ENCODE measurements at places on chromosomes 4 and X.

GRCh38 chr4:10687526-10687925 lies 3.0 kb upstream of the CLNK start:
- no peak for DNase-seq

DNA sequence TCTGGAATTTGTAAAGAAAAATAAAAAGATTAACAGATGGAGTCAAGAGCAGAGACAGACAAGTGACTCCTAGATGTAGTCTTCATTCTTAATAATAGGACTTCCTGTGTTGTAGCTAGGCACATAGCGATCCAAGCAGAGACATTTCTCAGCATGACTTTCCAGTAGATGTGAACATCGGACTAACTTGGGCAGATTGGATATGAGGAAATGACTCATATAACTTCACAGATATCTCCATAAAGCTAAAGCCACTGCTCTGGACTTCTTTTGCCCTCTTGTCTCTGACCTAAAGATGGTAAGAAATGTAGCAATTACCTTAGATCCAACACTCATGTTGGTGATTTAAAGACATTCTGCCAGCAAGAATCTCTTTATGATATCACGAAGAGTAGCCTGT lies 131.7 kb downstream of the EPHA5 start:
- no peak for DNase-seq

DNA sequence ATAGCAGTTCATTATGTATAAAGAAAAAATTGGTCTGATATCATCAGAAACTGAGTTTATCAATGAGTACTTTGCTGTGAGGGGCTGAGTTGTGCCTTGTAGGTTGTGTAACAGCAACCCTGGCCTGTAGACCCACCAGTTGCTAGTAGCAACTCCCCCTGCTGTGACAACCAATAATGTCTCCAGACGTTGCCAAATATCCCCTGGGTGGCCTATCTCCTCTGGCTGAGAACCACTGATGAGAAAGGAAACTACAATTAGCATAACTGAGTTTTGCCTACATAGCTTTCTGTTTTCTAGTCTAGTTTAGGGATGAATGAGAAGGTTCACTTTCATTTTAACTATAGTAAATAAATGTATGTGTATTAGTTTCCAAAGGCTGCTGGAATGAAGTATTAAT lies 234.1 kb downstream of the CPE start:
- no peak for DNase-seq

GRCh38 chr4:173763389-173763788 lies 233.4 kb upstream of the HAND2 start:
- DNase-seq, result no peak

- DNase-seq, result no peak
Observed at GRCh38 chr4:43008793-43009192, 116.3 kb downstream of the GRXCR1 start.

- no peak for DNase-seq
Observed at GRCh38 chr4:40552536-40552935, 77.1 kb downstream of the RBM47 start.

- DNase-seq, result peak; percentile 34
Observed at GRCh38 chr4:150079081-150079581, 886 bp downstream of the DCLK2 start.

- DNase-seq, result no peak
Observed at GRCh38 chr4:63361628-63362027, 1047.6 kb downstream of the TECRL start.

DNA sequence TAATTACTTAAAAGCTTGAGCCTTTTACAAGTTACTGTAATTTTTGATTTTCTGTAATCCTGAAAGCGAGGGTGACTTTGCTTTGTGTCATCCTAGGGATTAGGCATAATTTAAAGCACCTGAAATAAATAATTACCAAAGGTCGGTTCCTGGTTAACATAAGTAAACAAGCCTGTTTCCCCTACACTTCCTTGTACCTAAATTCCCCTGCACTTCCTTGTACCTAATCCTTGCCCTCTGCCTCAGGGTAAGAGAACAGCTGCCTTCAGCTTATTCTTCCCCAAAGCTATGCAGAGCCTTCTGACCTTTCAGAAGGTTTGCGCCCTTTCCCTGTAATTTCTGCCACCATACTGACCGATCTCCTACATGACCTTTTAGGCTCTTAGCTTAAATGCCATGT lies 166.1 kb upstream of the PDE5A start:
- DNase-seq, result no peak

GRCh38 chrX:119899125-119899524 lies 3.4 kb downstream of the AKAP14 start:
- no peak for DNase-seq

DNA sequence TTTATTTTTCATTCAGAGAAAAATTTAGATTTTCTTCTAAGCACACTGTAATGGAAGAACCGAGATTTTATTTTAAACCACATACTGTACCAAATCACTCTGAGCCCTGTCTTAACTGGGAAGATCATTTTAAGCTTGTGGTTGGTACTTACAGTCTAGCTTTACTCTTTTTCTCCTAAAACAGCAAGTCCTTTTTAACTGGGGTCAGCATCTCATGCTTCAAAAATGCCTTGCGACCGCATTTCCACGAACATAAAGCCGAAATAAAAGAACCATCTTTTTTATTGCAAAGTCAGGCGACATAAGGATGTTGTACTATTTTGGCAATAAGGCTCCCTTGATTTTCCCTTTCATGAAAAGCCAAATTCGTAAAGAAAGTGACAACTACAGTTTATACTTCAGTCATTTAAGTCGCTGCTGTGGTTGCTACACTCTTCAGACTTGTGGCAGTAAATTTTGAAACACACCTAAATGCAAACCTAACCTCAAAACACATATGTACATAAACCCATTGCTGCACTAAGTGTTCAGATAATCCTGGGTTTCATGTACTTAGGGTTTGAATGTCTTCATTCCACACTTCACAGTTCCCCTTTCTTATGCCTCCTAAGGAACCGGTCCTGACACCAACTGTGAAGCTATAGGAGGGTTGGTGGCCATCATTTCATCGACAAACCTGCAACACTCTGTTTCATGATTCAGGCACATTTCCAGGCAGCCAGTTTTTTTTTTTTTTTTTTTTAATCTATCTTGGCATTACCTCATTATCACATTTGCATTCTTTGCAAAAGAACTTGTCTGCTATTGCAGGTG lies 3.0 kb downstream of the STOX2 start:
- no peak for DNase-seq

DNA sequence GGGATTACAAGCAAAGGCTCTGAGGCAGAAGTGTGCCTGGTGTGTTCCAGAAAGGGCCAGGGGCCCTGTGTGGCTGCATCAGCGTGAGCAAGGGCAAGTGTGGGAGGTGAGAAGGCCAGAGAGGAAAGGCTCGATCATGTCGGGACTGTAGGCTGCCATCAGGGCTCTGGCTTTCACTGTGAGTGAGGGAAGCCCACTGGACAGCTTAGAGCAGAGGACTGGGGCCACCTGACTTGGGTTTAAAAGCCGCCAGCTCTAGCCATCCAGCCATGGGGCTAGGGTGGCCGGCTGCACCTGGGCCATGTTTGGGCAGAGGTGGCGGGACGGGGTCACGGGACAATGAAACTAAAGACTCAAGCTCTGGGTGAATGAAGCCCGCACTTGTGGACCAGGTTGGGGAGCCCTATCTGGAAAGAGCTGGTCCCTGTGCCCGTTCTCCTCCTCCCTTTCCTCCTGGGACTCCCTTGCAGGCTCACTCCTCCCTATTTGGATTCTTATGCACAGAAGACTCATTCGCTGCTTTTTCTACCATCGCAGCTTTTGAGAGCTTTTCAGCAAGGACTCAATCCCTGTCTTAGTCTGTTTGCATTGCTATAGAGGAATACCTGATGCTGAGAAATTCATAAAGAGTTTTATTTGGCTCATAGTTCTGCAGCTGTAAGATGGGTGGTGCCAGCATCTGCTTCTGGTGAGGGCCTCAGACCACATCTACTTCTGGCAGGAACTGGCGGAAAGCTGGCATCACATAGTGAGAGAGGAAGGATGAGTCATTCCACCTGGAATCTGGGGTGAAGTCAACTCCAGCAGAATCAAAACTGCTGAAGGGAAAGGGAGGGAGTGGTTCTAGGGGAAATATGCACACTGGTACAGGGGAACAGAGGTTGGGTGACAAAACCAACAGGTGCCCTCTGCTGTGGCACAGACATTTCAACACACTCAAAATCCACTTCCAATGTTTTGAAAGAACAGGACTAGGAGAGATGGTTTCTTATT lies 15.3 kb downstream of the CTAG1B start:
- DNase-seq, result no peak

GRCh38 chr4:156437666-156438065 lies 484.0 kb upstream of the CTSO start:
- no peak for DNase-seq

DNA sequence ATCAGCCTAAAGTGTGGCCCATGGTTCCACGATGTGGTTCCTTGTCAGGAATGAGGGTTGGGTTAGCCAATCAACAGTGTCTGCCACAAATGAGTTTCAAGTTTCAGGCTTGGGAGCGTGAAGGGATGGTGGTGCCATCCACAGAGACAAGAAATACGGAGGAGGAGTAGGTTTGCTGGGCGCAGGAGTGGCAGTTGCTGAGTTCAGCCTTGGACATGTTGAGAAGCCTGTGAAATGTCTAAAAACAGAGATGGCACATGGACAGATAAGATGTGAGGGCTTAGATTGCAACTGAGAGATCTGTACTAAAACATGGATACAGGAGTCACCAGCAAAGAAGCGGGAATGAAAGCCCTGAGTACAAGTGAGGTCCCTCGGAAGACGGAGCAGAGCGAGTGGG lies 481.0 kb downstream of the BCOR start:
- no peak for DNase-seq

DNA sequence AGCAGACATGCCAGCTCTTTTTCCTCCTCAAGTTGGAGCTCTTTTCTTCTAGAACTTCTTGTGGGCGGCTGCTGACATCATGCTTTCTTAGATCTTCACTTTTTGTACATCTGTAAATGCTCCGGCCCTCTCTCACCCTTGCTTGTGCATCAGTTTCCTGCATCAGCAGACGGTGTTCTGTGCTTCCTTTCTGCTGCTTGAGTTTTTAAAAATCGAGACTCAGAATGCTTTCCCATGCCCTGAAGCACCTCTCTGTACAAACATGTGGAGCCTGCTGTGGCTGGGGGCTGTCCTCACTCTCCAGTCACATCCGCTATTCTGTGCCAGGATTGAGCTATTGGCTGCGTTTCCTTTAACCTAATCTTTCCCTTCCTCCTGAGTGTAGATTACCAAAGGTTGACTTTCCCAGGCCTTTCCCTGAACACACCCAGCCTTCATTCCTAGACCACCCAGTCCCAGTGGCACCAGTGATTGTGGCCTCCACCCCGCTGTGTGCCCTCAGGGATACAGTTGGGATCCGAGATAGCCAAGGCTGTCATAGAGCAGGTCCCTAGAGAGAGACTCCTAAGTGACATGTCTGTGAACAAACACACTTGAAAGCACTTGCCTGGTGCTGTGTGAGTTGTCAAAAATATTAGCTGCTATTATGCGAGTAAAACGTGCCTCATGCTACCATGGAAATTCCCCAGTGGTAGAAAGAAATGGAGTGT lies 41.9 kb downstream of the TNIP2 start:
- DNase-seq, result no peak

- no peak for DNase-seq
Observed at GRCh38 chrX:149129767-149130166, 375.3 kb downstream of the IDS start.

GRCh38 chr4:147560625-147561024 lies 56.6 kb upstream of the TMEM184C start:
- DNase-seq, result no peak

DNA sequence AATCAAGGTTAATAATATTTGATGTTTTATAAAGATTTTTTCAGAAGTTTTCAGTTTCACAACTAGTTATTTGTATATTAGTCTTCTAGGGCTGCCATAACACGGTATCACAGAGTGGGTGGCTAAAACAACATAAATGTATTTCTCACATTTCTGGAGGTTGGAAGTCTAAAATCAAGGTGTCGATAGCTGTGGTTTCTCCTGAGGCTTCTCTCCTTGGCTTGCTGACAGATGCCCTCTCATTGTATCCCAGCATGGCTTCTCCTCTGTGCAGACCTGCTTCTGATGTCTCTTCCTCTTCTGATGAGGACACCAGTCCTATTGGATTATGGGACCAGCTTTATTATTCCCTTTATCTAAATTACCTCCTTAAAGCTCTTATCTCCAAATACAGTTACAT lies 1456.6 kb downstream of the STIM2 start:
- DNase-seq, result no peak

- DNase-seq, result no peak
Observed at GRCh38 chr4:83860200-83860599, 324.3 kb downstream of the GPAT3 start.

GRCh38 chr4:11297201-11297600 lies 131.5 kb downstream of the HS3ST1 start:
- no peak for DNase-seq

DNA sequence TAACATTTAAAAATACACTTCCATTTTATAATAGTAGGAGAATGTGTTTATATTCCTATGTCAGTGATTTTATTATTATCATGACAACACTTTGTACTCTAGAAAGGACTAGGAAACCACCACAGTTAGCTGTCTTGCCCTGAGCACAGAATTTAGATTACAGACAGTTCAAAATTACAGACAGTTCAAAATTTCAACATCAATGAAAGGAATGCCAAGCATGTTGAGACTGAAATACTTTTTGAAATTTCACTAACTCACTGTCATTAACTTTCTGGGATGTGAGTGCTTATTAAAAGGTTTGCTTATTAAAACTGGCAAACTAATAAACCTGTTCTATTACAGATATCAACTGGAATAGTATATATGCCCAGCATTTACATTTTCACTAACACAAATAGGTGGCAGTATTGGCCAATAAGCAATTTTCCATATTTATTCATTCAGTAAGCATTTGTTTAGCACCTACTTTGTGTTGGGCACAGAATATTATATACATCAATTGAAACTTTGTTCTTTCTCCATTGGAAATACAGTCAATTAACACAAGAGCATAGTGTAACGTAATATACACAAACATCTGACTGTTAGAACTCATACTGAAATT lies 179.4 kb downstream of the FBXW7 start:
- DNase-seq, result no peak

Measured in dorsolateral prefrontal cortex (tissue), 122 donors.